Germinal center (tissue), 1 donor: ENCODE measurements at places on chromosomes 3 and 15.

GRCh38 chr15:70646169-70646568 lies 117.2 kb downstream of the UACA start:
- DNase-seq, result no peak

DNA sequence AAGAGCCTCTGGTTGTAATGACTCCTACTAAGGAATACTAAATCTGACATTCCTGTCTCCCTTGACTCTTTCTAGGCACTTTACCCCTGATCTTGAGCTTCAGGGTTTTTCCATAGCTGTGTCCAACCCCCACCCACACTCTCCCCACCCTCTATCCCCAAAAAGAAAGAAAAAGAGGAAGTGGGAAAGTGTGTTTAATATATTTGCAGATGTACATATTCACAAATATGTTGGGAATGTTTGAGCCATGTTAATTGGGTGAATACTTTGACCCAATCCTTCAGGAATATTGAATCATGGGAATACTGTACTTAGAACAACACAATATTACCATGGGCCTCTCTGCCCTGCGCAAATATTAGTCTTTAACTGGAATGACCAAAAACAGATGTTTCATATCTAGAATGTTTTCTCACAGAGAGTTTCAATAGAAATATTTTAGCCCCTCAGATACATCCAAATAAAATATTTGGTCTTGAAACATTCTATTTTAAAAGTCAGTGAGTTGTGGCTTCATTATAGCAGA lies 19.8 kb upstream of the PFN2 start:
- no peak for DNase-seq

GRCh38 chr3:150344079-150344759 lies 63.9 kb upstream of the TSC22D2 start:
- no peak for DNase-seq

GRCh38 chr3:187788984-187789857 lies 44.0 kb upstream of the BCL6 start:
- peak; percentile 20 for DNase-seq

DNA sequence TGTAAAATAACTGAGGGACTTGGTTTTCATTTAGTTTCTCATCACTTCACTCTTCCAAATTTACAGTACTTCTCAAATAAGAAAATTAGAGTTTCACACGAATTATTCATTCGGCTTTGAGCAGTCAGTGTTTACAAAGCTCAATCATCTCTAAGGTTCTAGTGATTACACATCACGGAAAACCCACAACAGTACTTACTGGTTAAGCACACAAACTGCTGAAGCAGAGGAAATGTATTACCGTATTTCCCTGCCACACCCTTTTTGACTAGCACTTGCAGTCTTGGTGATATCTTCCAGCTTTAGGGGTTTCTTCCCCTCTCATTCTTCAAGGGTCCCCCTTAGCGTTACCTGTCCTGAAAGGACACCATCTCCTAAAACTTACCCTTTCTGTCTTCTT lies 164.8 kb upstream of the CDIN1 start:
- DNase-seq, result no peak

DNA sequence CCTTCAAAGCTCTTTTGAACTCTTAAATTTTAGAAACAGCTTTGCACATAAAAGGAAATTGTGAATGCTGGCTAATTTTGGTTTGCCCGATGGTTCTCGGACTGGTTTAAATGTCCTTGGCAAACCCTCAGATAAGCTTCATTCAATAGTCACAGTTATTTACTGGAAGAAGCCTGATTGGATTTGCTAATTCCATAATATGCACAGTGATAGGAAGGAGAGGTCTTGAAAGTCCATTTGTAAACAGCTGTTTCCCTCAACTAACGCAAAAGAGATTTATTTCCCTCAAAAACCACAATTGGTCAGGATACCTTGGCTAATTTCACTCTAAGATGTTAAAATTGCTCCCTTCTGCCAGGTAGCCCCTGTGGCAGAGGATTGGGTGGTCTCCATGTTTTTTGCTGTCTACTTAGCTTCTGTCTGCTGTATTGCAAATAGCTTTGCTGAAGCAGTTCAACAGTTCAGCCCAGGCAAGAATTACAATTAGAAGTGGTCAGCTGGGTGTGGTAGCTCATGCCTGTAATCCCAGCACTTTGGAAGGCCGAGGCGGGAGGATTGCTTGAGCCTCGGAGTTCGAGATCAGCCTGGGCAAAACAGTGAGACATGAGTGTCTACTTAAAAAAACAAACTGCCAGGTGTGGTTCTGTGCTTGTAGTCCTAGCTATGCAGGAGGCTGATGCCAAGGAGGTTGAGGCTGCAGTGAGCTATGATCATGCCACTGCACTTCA lies 30.6 kb upstream of the PROK2 start:
- DNase-seq, result no peak

DNA sequence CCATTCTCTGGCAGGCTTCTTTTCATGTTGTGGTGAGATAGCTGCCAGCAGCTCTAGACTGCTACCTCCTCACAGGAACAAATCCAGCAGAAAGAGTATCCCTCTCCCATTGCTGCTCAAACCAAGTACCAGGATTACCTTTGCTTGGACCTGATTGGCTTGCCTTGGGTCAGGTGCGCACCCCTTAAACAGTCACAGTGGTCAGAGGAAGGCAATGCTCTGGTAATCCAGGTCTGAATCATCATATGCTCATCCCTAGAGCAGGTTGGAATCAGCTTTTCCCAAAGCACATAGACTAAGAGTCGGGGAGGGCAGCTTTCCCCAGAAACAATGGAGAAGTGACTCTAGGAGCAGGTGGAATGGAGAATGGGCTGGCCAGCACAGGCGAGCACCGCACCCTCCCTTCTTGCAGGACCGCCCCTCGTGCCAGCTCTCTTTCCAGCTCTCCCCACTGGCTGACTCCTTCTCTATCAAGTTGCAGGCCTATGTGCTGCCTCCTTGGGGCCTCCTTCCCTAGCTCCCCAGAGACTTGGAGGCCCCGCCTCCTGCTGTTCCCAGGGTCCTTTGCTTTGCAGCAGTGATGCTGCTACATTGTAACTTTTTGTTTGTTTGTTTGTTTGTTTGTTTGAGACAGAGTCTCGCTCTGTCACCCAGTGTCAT lies 29.9 kb upstream of the ADPGK start:
- no peak for DNase-seq

DNA sequence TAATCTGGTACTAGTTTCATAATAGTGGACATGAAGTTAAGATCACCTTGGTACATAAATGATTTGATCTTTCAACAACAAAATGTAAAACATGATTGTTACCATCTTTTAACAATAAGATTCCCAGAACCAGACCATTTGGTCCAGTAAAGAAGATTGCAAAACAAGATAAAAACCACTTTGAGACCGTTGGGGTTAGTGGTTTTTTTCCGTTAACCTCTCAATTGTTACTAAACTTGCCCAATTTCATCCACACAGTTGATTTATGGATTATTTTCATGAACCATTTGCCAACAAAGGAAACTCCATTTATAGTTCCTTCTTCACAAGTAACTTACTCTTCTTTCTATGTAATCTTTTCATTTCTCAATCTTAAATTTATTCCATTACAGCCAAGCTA lies 53.8 kb downstream of the ATP8B4 start:
- DNase-seq, result no peak

GRCh38 chr3:94292151-94292550 lies 229.3 kb downstream of the NSUN3 start:
- no peak for DNase-seq

- DNase-seq, result no peak
Measured at GRCh38 chr3:140086642-140087041, 151.7 kb downstream of the CLSTN2 start.

- no peak for DNase-seq
Measured at GRCh38 chr3:165078293-165078692, at the start of gene SI. SI (minus strand) TSS chr3:165078496; CDS start chr3:165076012, 2,484 bp downstream.

GRCh38 chr15:25245801-25246622 lies 192.8 kb downstream of the UBE3A start:
- DNase-seq, result no peak

DNA sequence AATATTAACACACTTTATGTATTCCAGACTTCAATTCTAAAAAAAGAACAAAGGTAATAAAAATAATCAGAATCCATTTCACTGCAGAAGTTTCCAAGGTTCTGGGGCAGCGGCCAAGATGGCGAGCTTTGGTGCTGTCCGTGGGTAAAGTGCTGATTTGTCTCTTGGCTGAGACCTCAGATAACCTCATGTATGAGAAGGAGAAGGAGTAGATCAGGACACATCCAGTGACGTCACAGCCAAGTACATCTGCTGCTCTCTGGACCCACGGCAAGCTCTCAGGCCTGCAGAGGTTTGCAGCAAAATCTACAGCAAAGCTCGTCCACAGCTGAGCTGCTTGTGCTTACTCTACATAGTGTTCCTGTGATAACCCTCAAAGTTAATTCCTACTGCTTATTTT lies 165.7 kb downstream of the MAGI1 start:
- no peak for DNase-seq

- DNase-seq, result peak; percentile 69
Measured at GRCh38 chr3:149352556-149352955, 19.1 kb upstream of the TM4SF18 start.

DNA sequence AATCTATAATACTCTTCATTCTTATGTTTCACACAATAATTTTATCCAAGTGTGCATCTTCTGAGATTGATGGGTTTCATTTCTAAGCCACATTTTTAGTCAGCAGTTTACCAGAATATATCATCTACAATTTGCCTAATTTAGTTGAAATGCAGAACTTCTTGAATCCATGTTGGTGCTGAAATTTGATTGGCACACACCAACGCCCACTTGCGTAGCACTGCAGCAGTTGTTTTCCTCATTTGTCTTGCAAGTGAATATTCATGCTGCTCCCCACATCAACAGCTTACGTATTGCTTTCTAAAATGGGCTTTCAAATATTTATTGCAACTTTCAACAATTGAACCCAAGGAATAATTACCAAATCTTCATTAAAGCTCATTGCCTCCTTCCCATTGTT lies 87.8 kb upstream of the CTDSPL start:
- DNase-seq, result no peak

DNA sequence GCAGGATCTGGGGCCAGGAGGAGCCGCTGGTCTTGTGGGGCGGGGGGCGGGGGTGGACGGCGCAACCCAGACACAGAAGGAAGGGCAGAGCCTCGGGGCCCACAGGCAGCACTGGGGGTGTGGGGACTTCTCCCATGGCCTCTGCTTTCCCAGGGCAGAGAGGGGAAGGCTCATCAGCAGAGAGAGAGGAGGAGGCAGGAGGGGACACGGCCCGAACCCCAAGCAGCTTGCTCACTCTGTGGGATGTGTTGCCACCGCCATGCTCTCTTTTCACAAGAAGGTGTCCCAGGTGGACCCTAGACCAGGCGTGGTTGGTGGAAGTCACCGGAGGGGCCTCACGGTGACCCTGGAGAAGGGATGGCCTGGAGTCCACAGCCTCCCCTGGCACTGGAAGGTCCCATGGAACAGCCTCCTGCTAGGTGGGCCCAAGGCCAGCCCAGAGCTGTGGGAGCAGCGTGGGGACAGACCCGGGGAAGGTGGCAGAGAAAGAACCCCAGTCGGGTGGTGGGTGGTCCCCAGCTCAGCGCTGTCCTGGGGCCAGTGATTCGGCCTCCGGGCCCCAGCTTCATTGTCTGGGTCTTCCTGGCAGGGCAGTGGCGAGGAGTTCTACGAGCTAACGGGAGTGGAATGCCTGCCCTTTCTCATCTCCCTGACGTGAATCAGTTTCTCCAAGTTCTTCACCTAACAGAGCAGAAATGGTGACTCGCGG lies 46.8 kb upstream of the PCSK6 start:
- DNase-seq, result no peak

- no peak for DNase-seq
Measured at GRCh38 chr3:177378168-177378567, 180.9 kb upstream of the TBL1XR1 start.

- no peak for DNase-seq
Measured at GRCh38 chr3:124916837-124917409, 17.6 kb downstream of the MUC13 start.

GRCh38 chr3:98903099-98903498 lies 1.6 kb upstream of the DCBLD2 start:
- no peak for DNase-seq

GRCh38 chr15:81280696-81281455 lies 43.1 kb downstream of the STARD5 start:
- DNase-seq, result no peak

DNA sequence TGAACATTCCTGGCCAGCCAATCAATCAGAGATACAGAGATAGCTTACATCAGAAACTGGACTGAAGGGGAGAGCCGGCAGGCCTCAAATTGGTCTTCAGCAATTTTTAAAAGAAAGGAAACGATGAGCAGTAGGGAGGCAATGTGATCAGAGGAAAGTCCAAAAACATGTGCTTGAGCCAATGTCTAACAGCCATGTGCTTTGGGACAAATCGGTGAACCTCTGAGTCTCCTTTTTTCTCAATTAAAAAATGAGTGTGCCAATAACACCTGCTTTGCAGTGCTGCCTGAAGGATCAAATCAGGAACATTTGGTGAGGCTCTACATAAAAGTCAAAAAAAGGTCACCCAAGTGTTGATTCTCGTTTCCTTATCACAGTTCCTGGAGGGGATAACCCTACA lies 7.4 kb upstream of the EIF4E3 start:
- DNase-seq, result no peak

DNA sequence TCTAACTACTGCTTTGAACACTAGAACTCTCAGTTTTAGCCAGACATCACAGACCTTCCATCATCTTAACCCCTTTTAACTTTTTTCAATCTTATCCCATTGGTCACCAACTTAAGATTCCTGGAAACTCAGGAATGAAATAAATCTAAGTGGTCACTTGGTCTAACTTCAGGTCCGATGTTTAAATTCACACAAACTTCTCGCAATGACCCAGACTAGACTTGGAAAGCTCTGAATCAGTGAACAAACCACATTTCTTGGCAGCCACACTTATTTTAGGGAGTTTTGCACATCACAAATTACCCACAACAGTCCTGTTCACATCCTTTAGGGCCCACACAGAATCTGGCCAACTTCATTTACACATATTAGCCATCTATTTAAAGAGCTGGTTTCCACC lies 118.9 kb downstream of the MAGI1 start:
- DNase-seq, result no peak

DNA sequence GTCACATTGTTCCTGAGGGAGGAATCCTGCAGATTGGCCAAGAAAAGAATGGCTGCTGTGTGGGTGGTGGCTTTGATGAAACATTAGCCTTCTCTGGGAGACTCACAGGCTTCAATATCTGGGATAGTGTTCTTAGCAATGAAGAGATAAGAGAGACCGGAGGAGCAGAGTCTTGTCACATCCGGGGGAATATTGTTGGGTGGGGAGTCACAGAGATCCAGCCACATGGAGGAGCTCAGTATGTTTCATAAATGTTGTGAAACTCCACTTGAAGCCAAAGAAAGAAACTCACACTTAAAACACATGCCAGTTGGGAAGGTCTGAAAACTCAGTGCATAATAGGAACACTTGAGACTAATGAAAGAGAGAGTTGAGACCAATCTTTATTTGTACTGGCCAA lies 6.1 kb downstream of the PTX3 start:
- DNase-seq, result no peak

- no peak for DNase-seq
Measured at GRCh38 chr15:101435761-101436160, 53.7 kb downstream of the PCSK6 start.

DNA sequence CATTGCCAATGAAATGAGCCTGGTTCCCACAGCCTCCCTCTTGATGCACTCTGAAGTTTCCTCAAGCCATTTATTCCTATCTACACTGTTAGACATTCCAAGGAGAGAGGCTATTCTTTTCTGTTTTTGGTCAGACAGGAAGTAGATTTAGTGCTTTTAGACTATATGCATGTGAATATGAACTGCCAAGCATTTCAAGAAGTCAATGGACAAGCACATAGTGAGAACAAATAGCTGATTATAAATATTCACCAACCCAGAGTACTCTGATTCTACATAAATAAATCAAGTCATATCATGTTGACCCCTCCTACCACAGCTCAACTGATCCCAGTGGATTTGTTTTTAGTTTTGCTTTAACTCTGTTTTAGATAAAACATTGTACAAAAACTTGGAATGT lies 412.5 kb upstream of the RARB start:
- no peak for DNase-seq

- no peak for DNase-seq
Measured at GRCh38 chr3:183844606-183845005, 19.2 kb upstream of the MAP6D1 start.
